Globus pallidus (tissue), 1 donor: ENCODE measurements at places on chromosomes 13 and 19.

- DNase-seq = no peak
Observed at GRCh38 chr19:14677464-14677863, 2.8 kb upstream of the ADGRE3 start.

DNA sequence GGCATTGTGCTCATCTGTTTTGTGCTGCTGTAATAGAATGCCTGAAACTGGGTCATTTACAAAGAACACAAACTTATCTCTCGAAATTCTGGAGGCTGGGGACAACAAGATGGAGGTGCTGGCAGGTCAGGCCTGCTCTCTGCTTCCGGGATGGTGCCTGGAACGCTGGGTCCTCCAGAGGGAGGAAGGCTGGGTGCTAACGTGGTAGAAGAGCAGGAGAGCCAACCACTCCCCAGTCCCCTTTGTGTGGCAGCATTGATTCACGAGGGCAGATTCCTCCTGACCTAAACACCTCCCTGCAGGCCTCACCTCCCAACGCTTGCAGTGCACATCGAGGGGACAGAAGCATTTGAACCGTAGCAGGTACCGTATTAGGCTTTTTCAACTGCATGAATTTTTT lies 34.1 kb upstream of the TFDP1 start:
- DNase-seq = no peak

DNA sequence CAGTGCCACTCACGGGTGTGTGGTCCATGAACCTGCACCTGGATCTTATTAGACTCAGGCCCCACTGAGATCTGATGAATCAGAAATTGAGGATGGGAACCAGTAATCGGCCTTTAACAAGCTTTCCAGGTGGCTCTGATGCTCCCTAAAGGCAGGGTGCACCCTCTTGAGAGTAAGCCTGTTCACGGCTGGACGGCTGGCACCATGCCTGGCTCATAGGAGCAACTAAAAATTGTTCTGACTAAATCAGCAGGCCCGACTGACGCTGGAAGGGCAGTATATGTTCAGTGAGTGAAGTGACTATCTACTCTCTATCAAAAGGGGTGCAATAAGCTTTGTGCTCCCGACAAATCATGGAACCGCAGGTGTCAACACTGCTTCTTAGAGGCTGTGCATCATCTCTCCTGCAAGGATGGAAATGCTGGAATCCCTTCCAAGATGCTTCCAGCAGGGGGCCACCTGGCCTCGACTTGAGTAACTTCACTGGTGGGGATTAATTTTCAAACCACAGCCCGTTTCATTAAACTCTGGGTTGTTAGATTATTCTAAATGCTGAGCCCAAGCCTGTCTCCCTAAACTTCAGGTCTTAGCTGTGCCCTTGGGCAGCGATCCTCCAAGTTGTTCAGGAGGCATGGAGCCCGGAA lies 28.4 kb downstream of the TMTC4 start:
- DNase-seq = peak; percentile 80

- DNase-seq = no peak
Observed at GRCh38 chr19:30364866-30365800, 7.1 kb upstream of the ZNF536 start.

DNA sequence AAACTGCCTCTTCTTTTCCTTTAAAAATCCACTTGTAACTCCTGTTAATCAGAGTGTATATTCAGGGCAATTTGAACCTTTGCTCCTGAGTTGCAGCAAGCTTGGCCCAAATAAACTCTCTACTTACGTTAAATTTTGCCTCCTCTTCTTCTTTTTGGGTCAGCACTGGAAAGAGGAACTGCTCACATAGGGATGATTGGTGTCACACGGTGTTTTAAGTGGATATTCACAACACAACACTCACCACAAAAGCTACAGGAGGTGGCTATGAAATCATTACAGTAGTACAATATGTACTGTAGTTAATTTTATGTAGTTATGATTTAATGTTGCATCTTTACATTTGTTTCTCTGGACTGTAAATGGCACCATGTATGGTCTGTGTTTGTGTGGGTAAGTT lies 96.8 kb upstream of the DOCK9 start:
- DNase-seq = no peak

DNA sequence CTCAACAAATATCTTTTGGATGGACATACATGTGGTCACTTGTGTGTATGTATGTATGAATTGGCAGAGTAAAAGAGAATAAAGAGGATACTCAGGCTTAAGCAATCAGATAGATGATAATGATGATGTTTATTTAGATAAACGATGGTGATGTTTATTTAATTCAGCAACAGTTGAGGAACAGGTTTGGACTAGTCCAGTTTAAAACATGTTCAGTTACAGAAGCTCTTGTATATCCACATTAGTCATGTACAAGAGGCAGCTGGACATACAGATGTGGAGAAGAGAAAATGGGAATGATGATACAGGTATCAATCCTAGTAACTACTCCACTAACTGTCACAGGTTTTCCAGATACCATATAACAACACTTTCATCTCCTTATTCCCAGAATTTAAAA lies 232.1 kb downstream of the DIAPH3 start:
- DNase-seq = no peak

- DNase-seq = no peak
Observed at GRCh38 chr13:107743526-107743925, 471.8 kb downstream of the LIG4 start.

DNA sequence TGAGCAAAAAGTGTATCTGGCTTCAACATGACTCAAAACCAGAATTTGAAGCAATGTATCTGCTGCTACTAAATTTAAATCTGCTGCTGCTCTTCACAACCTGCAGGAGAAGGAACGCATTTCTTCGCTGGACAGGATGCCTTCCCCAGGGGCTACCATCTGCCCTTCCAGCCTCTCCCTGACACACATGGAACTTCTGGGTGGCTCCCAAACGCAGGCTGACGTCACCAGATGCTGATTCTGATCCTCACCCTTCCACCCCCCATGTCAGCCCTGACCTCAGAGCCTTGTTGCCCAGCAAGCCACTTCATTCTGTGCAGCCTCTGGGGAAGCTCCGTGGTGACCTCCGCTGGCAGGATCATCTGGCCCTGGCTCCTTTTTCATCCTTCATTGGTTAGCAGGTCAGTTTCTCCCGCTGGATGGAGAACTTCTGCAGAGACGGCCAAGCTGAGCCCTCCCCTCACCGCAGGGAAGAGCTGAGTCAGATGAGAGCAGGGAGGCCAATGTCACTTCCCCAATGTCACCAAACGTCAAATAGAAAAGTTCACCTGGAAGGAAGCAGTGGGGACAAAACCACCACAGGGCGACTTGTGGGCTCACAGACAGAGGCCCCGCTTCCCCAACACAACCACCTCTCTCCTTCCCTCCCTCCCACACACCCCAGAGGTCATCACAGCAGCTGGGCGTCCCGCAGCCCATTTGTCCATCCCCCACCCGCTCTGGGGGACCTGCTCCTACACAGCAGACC lies 14.0 kb upstream of the RAB20 start:
- no peak for DNase-seq

- DNase-seq = no peak
Observed at GRCh38 chr19:38475176-38475575, 41.7 kb downstream of the RYR1 start.

DNA sequence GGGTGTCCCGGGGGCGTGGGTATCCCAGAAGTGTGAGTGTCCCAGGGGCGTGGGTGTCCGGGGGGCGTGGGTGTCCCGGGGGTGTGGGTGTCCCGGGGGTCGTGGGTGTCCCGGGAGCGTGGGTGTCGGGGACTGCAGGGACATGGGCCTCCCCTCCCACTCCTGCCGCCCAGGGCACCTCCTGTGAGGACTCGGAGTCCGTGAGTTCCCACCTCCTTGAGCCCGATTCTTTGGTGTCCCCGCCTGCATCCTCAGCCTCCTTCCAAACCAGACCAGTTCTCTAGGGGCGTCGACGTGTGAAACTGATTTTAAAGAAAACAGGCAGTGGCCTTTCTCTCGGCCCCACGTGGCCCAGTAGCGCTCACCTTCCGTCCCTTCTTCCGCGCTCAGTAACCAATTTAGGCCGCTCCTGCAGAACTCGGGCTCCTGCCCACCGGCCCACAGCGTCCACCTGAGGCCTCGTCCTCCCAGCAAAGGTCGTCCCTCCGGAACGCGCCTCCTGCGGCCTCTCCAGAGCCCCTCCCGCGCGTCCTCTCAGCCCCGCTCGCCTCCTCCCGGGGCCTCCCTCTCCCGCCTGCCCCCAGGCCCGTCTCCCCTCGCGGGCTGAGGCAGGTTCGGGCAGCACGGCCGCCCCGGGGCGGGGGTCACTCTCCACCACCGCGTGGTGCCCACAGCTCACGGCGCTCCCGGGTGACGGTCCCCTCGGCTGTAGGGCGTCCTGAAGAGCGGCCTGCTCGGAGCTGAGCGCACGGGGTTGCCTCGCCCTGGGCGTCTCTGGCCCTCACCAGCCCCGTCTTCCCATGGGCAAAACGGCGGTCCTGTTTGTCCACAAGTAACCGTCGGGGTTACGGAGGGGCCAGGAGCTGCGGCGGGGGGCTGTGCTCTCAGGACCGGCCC lies 3.8 kb downstream of the F7 start:
- no peak for DNase-seq

GRCh38 chr19:388691-389090 lies 20.3 kb downstream of the C2CD4C start:
- DNase-seq = no peak

DNA sequence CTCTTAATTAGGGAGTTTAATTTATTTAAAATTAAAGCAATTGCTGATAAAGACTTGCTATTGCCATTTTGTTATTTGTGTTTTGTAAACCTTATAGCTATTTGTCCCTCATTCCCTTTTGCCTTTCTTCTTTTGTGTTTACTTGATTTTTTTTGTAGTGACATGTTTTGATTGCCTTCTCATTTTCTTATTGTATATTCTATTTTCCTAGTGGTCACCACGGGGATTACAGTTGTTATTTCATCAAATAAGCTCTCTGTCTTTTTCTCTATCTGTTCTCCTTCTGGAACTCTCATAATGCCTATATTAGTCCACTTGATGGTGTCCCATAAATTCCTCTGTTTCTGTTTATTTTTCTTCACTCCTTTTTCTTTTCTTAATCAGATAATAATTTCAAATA lies 64.4 kb upstream of the FRY start:
- no peak for DNase-seq

DNA sequence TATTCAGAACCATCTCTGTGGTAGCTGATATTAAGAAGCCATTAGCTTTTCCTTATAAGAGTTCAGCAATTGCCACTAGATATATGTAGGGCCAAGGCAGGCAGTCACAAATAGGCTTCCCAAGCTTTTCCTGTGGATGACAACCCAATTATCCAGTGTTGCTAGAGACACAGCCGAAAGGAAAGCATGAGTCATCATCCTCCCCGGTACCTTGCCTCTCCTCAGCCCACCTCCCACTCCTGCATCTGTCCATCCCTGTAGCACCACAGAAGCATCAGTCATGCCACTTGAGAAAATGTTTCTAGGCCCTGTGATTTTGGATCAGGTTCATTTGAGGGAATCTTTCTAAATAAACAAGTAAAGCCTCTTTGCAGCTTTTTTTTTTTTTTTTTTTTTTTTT lies 204.3 kb downstream of the DNAJC15 start:
- DNase-seq = no peak

DNA sequence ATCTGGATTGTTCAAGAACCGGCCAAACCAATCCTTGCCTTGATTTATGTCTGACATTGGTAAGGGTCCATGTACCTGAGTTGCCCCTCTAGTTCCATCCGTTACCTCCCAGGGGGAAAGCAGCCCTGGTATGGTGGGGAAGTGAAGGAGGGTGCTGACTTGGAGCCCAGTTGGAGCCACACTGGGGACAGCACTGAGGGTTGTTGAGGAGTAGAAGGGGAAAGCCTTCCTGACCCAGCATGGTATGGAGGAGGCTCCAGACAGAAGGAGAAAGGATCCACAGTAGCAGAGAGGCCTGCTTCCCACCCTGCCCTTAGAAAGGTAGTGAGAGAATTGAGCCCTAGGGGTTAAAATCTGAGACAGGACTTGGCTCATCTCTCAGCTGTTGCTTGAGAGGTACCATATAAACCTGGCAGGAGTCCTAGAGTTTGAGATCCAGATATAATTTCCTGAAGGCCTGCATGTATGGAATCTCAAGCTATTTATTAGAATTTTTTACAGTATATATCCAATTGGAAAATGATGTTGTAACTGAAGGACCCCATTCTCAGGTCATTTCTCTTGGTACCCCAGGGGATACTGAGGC lies 16.7 kb upstream of the FCGBP start:
- no peak for DNase-seq

GRCh38 chr13:95552539-95553441 lies at the start of gene CLDN10:
CLDN10 (plus strand) TSS chr13:95552720; CDS start chr13:95552754, 34 bp downstream.
- no peak for DNase-seq

DNA sequence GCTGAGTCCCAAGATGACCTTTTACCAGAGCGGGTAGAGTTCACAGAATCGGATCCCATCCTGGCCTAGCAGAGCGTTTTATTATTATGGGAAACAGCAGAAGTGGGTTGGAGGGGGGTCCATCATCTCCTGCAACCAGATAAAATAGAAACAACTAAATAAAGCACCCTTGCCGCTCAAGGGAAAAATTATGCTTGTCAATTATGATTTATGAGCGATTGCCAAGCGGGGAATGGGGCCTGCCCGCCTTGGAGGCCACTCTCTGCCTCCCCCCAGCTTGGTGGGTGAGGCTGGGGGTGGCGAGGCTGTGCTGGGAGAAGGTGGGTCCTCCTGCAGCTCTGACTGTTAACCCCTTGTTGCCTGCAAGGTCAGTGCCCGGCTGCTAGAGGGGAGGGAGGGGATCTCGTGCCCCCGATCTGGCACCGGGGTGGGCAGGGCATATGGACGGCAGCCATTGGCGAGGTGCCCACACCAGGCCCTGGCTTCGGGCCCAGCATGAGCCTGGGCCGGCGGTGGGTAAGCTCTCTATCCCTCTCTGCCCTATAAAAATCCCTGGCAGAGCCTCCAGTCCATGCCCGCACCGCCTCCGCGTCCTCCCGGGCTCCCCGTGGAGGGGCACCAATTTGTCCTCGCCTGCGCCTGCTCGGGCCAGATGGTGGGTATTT lies 129.1 kb downstream of the URI1 start:
- no peak for DNase-seq

DNA sequence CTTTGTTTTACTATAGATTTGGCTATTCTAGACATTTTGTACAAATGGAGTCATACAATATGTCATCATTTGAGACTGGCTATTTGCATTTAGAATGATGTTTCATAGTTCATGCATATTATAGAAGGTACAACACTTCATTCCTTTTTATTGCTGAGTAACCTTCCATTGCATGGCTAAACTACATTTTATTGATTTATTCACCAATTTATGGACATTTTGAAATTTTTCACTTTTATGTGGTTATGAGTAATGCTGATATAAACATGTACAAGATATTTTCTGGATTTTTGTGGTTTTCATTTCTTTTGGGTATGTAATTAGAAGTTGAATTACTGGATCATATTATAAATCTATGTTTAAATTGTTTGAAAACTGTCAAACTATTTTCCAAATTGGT lies 710.3 kb upstream of the SLITRK5 start:
- no peak for DNase-seq

DNA sequence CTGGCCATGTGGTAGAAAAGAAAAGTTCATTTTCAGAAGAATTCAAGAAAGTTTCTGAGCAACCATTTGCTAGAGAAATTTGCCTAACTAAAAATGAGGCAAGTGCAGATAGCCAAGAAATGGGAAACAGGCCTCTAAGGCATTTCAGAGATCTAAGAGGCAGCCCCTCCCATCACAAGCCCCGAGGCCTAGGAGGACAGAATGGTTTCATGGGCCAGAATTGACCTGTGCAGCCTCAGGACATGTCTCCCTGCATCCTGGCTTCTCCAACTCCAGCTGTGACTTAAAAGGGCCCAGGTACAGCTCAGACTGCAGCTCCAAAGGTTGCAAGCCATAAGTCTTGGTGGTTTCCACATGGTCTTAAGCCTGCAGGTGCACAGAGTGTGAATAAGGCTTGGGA lies 3.3 kb upstream of the ZNF546 start:
- no peak for DNase-seq

- DNase-seq = no peak
Observed at GRCh38 chr19:34135054-34135800, 37.1 kb upstream of the LSM14A start.

GRCh38 chr13:43472339-43472738 lies 314.4 kb downstream of the ENOX1 start:
- DNase-seq = peak; percentile 57
